ENCODE measurements at places on chromosomes 16 and 17.

GRCh38 chr17:74778960-74779359, 2.8 kb upstream of the NAT9 start:
- no peak for DNase-seq

DNA sequence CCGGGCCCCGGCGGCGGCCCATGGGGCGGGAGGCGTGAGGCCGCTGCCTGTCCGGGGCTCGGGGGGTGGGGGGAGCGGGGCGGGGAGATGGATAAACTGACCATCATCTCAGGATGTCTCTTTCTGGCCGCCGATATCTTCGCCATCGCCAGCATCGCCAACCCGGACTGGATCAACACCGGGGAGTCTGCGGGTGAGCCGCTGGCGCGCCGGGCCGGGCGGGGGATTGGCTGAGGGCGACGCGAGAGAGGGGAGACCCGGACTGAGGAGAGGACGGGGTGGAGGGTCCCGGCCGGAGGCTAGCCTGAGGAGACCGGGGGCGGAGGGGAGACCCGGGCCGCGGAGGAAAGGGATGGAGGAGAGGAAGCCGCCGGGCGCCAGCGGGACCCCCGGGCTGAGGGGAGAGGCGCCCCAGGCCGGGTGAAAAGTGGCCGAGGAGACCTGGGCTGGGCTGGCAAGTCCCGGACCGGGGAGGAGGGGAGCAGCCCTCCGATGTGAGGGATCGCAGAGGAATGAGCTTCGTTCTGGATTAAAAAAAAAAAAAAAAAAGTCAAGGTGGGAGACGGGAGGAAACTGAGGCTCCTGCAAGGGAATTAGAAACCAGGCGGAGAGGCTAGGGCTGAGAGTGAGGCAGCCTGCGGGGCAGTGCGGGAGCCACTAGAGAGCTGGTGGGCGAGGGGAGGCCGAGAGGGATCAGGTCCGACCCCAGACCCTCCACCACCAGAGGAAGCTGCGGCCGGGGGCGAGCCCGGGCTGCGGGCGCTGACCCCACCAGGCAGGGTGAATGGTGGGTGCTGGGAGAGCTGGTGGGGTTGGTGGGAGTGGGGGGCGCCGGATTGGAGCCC, 526 bp downstream of the MOSMO start:
- peak; percentile 28 for DNase-seq

- no peak for DNase-seq
Measured at GRCh38 chr17:78134899-78135385, 4.4 kb downstream of the TMC8 start.

DNA sequence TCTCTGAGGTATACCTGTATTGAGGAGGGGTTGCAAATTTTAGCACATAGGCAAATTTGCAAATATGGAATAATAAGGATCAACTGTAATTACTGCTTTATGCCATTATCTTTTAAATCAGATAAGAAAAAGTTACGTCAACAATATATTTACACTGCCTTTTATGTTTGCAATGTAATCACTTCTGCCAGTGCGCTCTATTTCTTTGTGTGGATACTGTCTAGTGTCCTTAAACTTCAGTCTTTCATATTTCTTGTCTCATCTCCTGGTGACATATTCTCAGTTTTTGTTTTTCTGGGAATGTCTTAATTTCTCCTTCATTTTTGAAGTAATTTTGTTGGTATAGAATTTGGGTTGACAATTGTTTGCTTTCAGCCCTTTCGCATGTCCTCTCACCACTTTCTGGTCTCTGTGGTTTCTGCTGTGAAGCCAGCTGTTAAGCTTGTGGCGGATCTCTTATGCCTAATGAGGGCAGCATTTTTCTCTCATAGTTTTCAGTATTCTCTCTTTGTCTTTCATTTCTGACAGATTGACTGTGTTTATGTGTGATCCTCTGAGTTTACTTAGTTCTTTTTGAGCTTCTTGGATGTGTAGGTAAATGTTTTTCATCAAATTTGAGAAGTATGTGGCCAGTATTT, 37.6 kb upstream of the ABCC11 start:
- peak; percentile 27 for DNase-seq

DNA sequence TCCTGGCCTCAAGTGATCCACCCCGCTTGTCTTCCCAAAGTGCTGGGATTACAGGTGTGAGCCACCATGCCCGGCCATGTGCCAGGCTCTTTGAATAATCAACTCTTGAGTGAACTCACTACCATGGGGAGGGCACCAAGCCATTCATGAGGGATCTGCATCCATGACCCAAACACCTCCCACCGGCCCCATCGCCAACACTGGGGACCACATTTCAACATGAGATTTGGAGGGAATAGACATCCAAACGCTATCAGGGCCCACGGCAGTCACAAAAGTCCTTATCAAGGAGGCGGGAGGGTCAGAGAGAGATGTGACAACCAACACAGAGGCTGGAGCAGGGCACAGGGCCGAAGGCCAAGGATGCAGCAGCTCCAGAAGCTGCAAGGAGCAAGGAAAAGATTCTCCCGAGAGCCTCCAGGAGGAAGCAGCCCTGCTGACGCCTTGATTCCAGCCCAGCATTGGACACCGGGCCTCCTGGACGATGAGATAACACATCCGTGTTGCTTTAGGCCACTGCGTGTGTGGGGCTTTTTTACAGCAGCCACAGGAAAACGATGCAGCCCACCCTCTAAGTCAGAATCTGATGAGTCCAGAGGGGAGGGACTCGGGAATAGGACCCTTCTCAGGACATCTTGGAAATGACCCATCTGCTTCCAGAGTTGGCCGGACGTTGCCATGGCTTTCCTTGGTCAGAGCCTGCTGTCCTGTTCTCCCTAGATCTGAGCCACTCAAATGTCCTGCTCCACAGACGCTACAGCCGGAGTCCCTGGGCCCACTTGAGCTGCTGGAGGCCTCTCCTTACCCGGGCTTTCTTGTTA, 47.3 kb upstream of the CMIP start:
- DNase-seq, result no peak

DNA sequence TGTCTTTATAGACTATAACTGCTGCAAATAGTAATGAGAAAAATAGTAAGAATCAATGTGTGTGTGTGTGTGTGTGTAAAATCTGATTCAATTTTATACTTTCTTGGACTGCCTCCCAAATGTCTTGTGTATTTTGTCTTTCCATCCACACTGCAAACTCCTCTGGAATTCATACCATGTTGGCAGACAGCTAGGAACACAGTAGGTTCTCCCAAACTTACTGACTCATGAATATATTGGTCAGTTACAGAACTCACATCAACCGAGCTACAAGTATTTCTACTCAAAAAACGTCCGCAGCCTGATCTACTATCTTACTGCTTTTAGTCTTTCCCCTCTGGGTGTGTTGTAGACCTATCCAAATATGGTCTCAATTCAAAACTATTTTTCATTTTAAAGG, 542.7 kb upstream of the PSMD7 start:
- DNase-seq, result no peak

- no peak for DNase-seq
Measured at GRCh38 chr17:7910711-7911110, 5.4 kb downstream of the RNF227 start.

DNA sequence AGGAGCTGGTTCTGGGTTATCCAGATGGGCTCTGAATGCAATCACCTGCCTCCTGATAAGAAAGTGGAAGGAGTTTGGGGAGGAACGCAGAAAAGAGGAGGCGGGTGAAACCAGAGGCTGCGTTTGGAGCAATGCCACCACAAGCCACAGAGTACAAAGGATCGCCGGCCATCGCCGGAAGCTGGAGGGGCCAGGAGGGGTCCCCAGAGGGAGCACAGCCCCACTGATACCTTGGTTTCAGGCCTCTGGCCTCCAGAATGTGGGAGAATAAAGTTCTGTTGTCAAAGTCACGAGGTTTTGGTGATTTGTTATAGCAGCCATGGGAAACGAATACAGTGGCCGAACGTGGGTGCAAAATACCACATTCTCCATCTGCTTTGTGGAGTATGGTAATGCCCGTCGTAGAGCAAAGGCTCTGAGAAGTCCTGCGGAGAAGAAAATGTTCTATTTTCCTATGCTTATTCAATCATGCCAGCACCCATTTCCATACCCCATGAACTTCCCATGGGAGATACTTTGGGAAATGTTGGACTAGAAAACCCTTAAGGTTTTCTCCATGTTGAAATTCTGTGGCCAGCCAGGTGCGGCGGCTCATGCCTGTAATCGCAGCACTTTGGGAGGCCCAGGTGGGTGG, 51.4 kb downstream of the ZDHHC7 start:
- no peak for DNase-seq

DNA sequence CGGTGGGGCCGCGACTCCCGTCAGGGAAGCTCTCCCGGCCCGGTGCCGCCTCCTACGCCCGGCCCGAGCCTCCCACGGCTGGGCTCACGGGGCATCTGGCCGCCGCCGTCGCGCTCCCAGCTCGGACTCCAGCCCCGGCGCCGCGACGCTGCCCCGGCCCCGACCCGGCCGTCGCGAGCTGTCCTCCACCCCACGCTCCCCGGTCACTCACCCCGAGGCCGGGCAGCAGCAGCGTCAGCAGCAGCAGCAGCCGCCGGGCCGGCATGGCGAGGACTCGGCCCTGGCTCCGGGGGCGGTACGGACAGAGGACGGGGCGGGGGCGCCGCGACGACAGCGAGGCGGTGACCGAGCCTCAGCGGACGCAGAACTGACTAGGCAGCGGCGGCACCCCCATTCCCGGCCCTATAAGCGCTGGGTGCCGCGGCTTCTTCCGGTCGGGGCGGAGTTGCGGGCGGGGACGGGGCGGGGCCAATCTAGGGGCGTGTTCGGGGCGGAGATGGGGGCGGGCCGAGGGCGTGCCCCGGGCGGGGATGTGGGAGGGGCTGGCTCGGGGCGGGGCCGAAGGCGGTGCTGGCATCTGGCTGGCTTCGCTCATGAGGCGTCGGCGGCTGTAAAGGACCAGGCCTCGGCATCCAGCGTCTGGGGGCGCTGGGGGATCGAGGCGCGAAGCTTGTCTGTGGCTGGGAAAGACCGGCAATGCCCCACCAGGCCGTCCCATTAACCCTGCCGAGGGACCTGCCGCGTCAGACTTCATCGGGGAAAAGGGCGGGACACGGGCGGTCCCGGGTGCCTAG, at the start of gene ERN1:
Gene ERN1, minus strand, starts transcription at position 380 of the 794 bp plus-strand sequence. Its CDS starts 115 bp downstream, at position 265.
- peak; percentile 95 for DNase-seq

DNA sequence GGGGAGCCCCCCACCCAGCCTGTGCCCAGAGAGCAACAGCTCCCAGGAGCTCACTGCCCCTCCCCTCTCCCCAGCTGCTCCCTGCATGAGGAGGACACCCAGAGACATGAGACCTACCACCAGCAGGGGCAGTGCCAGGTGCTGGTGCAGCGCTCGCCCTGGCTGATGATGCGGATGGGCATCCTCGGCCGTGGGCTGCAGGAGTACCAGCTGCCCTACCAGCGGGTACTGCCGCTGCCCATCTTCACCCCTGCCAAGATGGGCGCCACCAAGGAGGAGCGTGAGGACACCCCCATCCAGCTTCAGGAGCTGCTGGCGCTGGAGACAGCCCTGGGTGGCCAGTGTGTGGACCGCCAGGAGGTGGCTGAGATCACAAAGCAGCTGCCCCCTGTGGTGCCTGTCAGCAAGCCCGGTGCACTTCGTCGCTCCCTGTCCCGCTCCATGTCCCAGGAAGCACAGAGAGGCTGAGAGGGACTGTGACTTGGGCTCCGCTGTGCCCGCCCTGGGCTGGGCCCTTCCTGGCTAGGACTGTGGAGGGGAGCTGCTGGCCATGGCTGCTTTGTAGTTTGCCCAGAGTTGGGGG, 584 bp downstream of the TCAP start:
- DNase-seq, result no peak

- DNase-seq, result no peak
Measured at GRCh38 chr17:32627239-32627996, 140.6 kb downstream of the CDK5R1 start.

- no peak for DNase-seq
Measured at GRCh38 chr16:50403491-50403890, 34.7 kb upstream of the BRD7 start.

- peak; percentile 63 for DNase-seq
Measured at GRCh38 chr17:32350666-32351418, 885 bp downstream of the ZNF207 start.

DNA sequence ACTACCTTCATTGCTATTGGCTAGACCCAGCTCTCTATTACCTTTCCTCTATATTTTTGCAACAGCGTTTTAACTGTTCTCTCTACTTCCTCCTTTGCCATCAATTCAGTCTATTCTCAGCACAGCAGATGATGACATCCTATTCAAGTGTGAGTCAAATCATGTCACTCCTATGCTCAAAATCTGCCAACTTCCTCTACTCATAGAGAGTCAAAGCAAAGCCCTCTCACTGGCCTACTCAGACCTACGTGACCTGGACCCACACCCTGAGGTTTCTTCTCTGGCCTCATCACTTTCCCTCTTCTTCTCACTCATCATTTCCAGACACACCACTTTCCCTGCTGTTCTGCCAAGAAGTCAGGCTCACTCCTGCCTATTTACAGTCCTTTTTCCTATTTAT, 289.0 kb upstream of the AXIN2 start:
- DNase-seq, result peak; percentile 63

DNA sequence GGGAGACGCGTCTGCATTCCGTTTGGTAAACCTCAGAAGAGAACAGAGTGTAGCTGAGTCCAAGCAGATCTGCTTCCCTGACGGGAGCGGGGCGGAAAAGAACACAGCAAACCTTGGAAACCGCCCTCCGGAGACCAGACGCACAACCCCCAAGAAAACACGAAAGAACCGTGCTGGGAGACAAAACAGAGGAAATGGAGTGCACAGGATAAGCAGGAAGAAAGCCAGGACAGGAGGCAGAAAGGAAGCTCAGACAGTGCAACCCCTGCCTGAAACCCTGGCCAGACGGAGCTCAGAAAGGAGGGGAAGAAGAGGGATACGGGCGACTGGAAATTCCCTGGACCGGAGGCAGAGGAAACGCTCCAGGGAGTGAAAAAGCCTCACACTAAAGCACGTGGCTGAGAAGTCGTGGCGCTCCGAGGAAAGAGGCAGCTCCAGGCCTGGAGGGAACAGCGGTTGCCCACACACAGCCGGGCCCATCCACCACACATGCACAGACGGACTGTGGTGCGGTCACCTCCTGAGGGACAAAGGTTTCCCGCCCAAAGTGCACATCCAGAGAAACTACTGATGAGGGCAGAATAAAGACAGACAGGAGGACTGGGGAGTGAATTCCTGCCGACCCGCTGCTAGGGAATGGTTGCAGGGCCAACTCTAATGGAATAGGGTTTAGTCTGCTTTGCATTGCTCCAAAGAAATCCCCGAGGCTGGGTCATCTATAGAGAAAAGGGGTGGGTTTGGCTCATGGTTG, 10.2 kb downstream of the DPEP1 start:
- DNase-seq, result no peak

GRCh38 chr16:89117227-89117974, 23.7 kb downstream of the ACSF3 start:
- no peak for DNase-seq

DNA sequence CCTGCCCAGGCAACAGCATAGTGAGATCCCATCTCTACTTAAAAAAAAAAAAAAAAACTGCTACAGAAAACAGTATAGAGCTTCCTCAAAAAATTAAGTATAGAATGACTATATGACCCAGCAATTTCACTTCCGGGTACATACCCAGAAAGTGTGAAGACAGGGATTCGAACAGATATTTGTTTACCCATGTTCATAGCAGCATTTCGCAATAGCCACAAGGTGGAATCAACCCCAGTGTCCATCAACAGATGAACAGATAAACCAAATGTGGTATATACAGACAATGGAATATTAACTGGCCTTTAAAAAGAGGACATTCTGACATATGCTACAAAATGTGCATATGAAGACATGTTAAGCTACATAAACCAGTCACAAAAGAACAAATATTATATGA, 95.5 kb downstream of the CHD9NB start:
- DNase-seq, result no peak

Measured in activated CD4-positive, alpha-beta T cell treated with anti-CD3 and anti-CD28 coated beads, Interleukin-10, Interleukin-2, amounts not matched to agents 100 ng/mL and 50 ng/mL, durations not matched to agents 16 hours and 8 hours (primary cell).